Psoas muscle (tissue), 8 donors: ENCODE measurements at places on chromosomes 3 and 15. TPM values are rescaled to one million over a fixed set of nuclear protein-coding genes. Genes with fewer than 3 reads are reported as not detected.

RASL12 gene
- 3.2 TPM for total RNA-seq

MITF gene
- 53.4 TPM for total RNA-seq

XYLB gene
- 0.78 TPM for total RNA-seq

PEX11A gene
- 5.5 TPM for total RNA-seq

POC1A gene
- 1.7 TPM for total RNA-seq

ACTR8 gene
- total RNA-seq, result 20.3 TPM

GASK1A gene
- 3.7 TPM for total RNA-seq

CAMKV gene
- total RNA-seq, result not detected

CD86 gene
- 1.1 TPM for total RNA-seq

CPLX3 gene
- 0.19 TPM for total RNA-seq
